ENCODE measurements at places on chromosomes 5 and 9.

DNA sequence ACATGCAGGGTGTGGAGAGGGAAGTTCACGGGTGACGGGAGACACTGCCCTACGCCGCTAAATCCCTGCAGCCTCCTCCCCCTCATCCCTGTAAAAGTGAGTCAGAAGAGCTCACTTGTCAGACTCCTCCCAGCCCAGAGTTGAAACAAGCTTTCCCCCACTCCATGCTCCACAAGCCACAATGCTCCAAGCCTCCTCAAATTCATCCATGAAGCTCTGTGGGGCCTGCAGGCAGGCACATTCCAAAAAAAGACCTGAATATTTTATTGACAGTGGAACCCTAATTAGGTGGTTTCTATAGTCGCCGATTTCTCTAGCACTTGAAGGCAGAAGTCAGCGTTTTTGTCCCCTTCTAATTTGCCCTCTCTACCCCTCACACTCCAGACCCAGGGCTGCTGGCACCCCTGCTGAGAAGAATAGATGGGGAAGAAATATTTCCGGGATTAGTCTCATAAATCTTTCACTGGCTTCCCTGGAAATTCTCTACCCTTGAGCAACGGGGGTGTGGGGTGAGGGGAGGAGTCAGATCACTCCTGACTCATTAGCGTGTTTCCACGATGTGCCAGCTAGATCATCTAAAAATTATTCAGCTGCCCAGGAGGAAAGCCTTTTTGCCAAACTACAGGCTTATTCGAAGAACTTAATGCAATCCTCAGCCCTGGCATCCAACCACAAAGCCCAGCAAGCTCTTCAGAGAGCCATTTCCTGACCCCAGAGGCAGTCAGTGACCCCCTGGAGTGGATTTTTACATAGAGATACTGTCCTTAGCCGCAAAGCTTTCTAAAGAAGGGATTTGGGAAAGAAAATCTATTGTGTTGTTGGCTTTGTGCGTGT, 97.1 kb downstream of the ENC1 start:
- peak; percentile 27 for DNase-seq

DNA sequence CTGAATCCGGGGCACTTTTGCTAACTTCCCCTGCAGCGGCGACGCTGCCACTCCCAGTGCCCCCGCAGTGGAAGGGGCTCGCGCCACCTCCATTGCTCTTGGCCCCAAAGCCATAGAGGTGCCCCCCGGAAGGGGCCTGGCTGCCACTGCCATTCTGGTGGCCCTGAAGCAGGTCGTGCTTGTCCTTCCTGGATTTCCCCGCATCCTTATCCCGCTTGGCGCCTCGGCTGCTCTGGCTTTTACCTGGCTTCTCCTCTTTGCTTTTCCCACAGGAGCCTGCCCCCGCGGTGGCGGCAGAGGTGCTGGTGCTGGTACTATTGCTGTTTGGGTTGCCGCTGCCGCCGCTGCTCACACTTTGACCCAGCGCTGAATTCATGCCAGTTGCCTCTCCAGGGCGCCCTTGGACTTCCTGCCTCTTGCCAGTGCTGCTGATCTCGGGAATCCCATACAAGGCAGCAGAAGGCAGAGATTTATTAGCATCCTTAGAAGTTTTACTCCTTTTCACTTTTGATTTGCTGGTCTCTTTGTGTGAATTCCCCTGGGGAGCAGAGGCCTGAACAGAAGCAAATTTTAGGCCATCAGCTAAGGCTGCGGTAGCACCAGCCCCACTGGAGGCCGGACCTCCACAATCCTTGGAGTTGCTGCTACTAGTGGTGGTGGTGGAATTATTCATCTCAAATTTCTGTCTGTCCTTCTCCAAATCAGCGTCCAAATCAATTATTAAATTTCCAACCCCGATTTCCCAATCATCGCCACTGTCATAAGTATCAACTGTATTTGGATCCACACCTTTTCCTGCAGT, 2.1 kb downstream of the ZNF608 start:
- peak; percentile 63 for DNase-seq

DNA sequence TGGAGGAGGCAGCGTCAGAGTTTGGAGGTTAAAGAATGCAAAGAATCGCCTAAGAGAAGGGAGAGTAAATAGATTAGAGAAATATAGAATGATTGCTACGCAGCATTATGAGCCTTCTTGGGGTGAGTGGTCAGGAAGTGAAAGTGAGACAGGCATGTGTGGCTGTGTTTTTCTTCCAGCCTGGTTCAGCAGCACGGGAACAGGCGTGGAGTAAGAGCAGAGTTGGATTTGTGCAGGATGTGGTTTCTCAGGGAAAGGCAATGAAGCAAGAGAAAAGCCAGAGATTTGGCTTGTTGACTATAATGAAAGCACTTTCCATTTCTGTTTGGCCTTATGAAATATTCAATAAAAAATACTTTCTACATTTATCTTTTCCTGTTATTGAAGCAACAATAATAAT, 34.3 kb upstream of the FRMD3 start:
- DNase-seq, result no peak

DNA sequence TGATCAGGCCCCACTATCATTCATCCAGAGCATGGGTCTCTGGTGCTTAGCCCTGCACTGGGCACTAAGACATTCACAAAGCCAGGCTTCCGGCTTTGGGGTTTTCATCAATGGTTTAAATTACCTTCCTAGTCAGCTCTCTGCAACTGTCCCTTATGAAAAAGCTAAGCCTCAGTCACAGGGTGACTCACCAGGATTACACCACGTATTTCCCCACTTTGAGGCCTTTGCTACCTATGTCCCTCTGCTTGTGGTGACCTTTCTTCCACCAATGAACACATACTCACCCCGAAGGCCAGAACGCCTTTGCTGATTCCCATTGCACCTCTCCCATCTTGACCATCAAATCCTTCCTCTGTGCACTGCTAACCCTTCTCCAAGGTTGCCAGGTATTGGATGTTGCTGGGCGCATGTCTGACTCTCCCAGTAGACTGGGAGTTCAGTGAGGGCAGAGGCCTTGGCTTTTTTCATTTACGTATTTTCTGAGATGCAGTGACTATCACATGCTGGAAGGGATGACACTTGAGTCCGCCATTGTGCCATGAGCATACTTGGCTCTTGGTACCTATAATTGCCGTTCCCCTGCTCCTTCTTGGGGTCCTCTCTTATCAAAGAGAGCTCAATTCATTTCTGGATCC, 58.7 kb upstream of the TNFSF8 start:
- DNase-seq, result peak; percentile 25

All from DMS53 (cell line).